ENCODE measurements at places on chromosomes 4 and X. TPM values are rescaled to one million over a fixed set of nuclear protein-coding genes. Genes with fewer than 3 reads are reported as not detected.

RHOXF2 gene
- not detected for total RNA-seq

FHDC1 gene
- 0.33 TPM for total RNA-seq

DNA sequence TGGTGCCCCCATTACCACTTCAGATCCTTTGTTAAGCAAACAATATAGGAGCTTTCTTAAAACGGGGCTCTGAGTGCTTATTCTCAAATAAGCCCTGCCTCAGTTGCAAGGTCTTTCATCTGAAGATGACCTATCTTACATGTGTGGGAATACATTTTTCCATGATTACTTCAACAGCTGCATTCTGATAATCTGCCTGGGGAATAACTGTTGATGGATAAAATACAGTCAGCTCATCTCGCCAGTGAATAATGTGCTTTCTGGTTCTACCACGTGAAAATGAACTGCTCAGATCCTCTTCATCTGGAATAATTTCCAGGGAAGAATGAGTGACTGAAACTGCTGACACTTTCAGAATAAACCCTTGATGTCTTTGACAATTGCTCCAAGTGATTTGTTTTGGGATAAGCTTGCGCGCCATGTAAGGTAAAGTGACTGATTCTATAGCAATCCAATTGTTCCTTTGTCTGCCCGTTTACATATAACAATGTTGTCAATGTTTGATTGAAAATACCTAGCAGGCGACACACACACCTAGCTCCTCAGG is 161.3 kb downstream of the RTL9 start:
- H3K4me1 ChIP-seq, result no peaks in the 10 kb centered on the region
- DNase-seq, result no peak
- peaks cover 37% of the 10 kb centered on the region for H3K27me3 ChIP-seq
- H3K4me3 ChIP-seq, result no peak overlapping the region

- no peak overlapping the region for H3K27ac ChIP-seq
- no peak overlapping the region for H3K4me3 ChIP-seq
- DNase-seq, result no peak
Measured at GRCh38 chr4:86831262-86832130, 17.7 kb downstream of the SLC10A6 start.

DNA sequence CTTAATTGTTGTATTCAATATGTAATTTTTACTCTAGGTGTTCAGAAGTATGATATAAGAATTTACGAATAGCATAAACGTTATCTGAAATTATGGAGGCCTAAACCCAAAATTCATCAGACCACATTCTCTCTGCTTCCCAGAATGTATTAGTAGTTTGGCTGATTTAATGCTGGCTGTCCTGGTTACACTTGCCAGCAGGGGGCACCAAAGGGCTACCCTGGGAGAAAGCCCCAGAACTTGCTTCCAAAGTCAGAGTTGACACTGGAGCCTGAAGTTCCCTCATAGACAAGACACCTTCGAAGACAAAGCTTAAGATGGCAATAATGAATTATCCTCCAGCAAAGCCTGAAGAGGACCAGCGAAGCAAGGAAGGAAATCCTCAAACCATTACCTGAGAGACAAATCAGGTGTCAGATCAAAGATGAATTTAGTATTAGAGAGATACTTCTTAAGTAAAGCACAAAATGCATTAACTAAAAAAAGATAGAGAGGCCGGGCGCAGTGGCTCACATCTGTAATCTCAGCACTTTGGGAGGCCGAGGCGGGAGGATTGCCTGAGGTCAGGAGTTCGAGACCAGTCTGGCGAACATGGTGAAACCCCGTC is 11.3 kb upstream of the ANOS1 start:
- H3K4me1 ChIP-seq, result no peaks in the 10 kb centered on the region
- H3K4me3 ChIP-seq, result no peak overlapping the region
- peak; percentile 17 for DNase-seq
- no peaks in the 10 kb centered on the region for H3K36me3 ChIP-seq
- H3K27ac ChIP-seq, result no peak overlapping the region
